Glomerular endothelial cell (primary cell): ENCODE measurements at places on chromosomes 3 and 15.

GRCh38 chr15:91783451-91783850, 70.1 kb upstream of the SLCO3A1 start:
- DNase-seq = no peak

DNA sequence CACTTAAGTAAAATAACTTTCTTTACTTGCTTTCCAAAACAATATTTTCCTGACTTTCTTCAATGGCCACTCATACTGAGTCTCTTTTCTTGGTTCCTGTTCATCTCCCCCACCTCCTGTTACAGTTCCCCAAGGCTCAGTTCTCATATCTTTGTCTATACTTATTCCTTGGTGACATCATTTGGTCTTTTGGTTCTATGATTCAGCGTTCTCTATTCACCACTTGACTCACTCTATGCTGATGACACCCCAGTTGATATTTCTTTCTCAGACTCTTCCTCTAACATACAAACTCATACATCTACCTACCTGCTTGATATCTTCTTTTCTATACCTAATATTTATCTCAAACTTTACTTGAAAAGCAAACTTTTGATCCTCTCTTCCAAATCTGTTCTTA, 85.0 kb upstream of the P3H2 start:
- DNase-seq = no peak

- DNase-seq = no peak
Observed at GRCh38 chr3:41490360-41490759, 291.1 kb downstream of the CTNNB1 start.

DNA sequence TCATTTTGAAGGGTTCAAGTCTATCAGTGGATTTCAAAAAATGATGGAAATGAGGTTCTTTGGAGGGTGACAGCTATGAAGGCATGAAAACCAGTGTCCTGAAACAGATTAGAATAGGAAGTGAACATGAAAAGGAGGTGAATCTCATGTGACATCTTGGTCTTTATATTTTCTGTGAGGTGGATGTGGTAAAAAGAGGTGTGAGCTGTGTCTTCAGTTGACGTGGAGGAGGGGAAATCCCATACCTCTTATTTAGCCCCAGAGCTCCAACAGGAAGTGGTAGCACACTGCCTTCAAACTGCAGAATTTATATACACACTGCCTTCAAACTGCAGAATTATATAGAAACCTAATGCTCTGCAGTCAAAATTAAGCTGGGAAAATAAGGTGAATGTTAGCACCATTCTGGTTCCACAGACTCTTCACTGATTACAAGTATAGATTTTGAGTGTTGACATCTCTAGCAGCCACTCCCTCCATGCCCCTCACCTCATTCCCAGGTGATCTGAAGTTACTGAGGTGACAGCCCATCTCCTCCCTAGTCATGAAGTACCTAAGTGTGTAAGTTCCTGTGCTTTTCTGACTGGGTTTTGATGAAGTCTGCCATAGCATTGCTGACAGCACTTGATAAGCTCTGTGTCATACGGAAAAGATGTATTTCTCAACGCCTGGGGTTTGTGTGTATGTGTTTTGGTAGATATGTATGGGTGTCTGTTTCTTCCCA, 2.7 kb downstream of the RAB8B start:
- DNase-seq = no peak

DNA sequence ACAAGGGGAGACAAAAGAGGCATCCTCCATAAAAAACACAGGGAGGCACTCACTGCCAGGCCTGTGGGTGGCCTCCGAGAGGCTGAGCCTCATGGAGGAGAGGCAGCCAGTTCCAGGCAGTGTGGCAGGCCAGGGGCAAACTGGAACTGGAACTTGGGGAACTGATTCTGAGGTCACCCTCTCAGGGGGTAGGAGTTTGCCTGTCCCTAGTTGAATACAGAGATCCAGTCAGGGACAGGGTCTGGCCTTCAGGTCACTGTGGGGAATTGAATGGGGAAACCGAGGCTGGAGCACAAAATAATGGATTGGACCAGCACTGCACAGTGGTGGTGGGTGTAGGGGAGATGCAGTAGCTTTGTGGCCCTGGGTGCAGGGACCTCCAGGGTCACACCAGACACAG, 58.7 kb downstream of the TPRA1 start:
- no peak for DNase-seq

DNA sequence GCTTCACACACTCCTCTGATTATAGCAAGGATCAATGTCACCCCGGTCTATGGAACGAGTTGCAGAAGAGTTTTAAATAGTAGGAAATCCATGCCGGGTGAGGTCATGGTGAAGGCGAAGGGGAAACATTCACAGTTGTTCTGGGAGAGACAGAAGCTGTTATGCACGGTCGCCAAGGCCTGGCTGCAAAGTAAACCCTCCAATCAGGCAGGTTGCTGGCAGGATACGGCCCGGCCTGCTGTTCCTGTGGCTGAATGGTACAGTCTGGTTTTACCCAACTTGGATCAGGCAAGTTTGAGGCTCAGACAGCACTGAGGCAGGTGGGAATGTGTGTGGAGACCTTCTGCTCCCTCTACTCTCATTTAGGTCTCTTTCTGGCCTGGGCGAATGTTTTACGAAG, 45.3 kb upstream of the ATP2B2 start:
- no peak for DNase-seq

- no peak for DNase-seq
Observed at GRCh38 chr15:51499379-51499976, 123.1 kb downstream of the DMXL2 start.

GRCh38 chr3:43894176-43895049, 203.7 kb downstream of the ABHD5 start:
- DNase-seq = no peak

- DNase-seq = no peak
Observed at GRCh38 chr3:182729903-182730674, 63.2 kb upstream of the ATP11B start.

DNA sequence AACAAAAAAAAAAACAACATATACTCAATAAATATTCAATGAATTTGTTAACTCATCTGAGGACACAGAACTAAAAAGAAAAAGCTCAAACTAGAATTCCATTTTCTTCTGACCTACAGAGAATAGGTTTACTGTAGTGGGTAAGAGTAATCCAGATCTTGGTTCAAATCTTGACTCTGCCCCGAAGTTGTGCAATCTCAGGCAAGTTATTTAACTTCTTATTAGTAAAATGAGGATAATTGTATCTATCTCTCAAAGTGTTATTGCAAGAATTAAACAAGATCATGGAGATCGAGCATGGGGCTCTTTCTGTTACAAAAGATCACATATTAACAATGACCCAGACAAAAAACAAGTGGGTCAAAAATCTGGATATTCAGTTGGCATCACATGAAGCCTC, 41.1 kb upstream of the OXTR start:
- DNase-seq = no peak

GRCh38 chr3:177460047-177460446, 262.8 kb upstream of the TBL1XR1 start:
- DNase-seq = no peak

- no peak for DNase-seq
Observed at GRCh38 chr3:28700728-28701127, 352.1 kb upstream of the AZI2 start.

GRCh38 chr3:24520976-24521419, 26.3 kb upstream of the THRB start:
- DNase-seq = no peak

- DNase-seq = no peak
Observed at GRCh38 chr15:70501849-70502248, 261.5 kb downstream of the UACA start.

- no peak for DNase-seq
Observed at GRCh38 chr3:154334973-154335420, 10.7 kb upstream of the DHX36 start.

DNA sequence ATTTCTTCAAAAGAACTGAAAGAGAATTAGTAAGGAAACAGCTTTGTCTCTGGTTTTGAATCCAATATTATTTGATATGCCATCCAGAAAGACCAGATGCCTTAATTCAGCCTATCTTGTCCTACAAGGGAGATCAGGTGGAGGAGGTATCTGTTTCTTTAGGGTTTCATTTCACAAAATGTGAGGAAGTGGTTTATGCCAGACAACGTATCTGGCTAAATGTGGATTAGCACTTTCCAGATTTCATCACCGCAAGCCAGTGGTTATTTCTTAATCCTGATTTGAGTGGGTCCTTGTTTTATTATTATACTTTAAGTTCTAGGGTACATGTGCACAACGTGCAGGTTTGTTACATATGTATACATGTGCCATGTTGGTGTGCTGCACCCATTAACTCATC, 271.1 kb downstream of the EBLN2 start:
- no peak for DNase-seq

DNA sequence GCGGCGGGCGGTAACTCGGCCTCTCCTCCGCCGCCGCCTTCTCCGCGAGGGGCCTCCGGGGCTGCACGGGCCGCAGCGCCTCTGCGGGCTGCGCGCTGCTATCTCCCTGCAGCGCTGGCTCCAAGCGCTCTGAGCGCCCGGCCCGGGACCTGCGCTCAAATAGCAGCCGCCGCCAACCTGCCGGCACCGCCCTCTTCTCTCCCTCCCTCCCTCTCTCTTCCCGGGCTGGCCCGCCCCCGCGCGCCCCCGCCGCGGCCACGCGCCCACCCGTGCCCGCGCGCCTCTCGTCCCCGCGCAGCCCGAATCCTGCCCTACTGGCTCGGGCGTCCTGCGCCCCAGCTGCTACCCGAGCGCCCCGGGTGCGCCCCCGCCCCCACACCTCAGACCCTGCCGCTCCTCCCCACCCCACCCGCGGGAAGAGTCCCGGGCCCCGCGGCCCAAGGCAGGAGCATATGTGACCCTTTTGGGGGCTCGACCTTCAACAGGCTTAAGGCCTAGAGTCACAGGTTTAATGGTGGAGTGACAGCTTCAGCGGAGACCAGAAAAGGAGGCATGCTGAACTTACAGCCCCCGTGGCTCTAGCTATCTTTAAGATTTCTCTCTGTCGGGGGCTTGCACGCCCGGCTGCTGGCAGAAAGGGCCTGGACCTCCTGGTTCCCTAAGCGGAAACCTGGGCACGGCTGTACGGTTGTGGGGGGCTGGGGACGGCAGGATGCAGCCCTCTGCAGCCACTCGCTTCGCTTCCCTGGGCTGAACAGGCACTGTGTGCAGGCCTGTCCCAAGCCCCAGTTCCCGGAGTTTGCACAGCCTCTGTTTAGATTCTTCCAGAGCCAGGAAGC, at the start of gene CACNA2D2:
Gene CACNA2D2 (minus strand): TSS at position 131 of the 839 bp plus-strand sequence. CDS start 211 bp downstream, outside the sequence.
- no peak for DNase-seq

DNA sequence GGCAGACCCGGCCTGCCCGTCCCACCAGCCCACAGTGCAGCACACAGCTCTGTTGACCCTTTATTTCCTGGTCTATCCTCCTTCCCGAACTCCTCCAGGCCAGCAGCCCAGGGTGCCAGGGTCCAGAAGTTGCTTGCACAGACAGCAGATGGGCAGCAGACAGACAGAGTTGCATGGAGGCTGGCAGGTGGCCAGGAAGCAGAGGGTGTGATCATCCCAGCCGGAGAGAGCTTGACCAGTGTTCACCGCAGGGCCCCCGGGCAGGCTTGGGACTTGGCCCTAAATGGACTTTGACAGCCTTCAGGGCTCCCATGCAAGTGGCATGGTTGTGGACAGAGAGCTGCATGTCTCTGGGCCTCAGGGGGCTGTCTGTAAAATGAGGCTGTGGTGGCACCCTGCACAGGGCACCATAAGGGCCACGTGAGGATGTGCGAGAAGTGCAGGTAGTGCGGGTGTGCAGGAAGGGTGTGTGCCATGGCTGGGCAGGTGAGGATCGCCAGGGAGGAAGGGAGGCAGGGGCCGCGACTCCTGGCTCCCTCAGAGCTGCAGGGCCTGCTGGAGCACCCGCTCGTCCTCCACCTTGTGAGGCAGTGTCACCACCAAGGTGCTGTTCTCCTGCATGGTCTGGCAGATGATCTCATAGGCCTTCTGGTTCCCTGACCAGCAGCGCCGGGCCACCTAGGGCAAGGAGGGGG, 6.3 kb upstream of the ZXDC start:
- DNase-seq = no peak

DNA sequence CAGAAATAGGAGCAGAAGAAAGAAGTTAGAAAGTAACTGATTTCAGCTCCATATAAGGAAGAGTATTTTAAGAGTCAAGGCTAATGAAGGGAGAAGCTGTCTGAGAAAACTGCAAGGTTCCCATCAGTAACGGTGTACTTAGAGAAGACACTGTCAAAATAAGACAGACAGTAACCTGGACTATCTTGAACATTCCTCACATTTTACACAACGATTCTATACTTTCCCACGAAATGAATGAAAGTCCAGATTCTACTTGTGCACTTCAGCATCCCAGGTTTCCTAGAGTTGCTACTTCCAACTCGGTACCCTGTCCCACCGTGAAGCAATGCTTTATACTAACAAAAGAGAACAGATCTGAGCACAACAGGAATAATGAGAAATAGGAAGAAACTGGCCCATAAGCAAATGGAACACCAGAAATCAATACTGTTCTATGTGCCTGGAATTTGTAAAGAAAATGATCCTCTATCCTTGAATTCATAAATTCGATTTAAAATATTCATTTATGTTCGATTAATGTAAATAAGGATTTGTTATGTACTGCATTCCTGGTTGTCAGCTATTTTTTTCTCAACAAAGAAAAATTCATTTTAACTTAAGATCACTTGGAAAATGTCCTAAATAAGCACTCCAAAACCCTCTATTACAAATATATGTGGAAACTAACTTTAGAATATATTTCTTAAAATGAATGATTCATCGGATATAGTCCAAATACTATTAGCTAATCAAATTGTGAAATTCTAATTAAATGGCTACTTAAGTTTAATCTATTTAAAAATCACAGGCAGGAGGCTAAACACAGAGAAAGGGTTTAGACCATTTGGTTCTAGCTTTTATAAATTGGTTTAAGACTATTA, 1.5 kb downstream of the C3orf70 start:
- no peak for DNase-seq

- DNase-seq = no peak
Observed at GRCh38 chr15:38844736-38845135, 280.1 kb upstream of the RASGRP1 start.

GRCh38 chr15:100869151-100869999, 10.3 kb upstream of the ALDH1A3 start:
- DNase-seq = no peak

- no peak for DNase-seq
Observed at GRCh38 chr15:96703794-96704550, 373.5 kb downstream of the NR2F2 start.

GRCh38 chr3:150770681-150771080, 7.7 kb upstream of the SIAH2 start:
- DNase-seq = no peak

DNA sequence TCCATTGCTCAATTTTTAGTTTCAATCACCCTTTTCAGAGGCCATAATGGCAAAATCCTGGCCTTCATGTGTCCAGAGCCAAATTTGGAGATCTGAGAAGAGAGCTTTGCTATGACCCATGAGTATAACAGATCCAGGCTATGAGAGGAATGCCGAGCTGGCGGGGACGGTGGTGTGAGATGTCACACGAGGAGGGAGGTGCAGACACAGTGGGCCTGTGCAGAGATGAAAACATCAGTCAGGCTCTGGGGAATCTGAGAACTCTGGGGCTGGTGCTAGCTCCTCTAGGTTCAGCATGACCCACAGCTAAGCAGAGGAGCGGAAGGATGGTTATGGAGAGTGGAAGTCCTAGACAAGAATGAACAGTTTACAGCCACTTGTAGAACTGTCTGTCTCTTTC, 398.3 kb upstream of the ATP10A start:
- no peak for DNase-seq

DNA sequence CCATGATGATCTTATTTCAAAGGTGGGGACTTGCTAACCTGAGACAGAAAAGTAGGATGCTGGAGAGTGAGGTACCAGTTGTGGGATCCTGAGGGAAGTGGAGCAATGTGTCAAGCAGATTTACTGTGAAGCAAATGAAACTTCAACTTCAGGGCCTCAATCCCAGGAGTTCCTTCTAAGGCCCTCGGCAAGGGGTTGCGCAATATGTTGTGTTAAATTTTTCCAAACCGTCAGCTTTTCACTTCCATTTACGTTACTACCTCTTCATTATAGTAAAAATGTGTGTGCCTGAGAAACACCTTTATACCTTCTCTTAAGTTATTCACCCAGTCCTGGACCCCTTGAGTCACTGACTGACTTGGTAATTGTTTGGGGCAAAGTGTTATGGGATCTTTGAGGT, 42.5 kb upstream of the KCNH8 start:
- DNase-seq = no peak
